ENCODE measurements at places on chromosomes 11 and 22. TPM values are rescaled to one million over a fixed set of nuclear protein-coding genes. Genes with fewer than 3 reads are reported as not detected.

Gene SCGB2A2
- not detected for total RNA-seq

Gene CARD10
- total RNA-seq: 11.0 TPM

Gene PRR5L
- total RNA-seq: 27.5 TPM

DNA sequence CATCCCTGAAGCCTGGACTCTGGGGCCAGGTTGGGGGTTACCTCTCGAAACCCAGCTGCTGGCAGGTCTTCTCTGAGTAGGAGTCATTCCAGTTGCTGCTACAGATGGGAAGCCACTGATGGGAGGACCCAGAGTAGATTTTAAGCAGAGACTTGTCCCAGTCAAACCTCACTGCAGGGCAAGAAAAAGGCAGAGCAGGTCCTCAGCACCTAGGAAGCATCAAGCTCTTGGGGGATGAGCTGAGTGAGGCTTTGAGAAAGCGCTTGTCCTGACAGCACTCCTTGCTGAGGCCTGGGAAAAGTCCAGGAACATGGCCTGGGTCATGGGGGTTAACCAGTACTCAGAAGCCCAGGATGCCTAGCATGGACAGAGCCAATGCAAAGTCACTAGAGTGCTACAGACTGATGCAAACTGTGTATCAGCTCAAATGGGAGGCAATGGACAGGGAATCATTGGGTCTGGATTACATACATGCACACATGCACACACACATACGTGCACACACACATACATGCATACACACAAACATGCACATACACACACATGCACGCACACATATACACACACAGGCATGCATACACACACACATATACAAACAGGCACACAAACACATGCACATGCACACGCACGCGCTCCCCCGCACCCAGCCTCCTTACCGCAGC lies 15.3 kb downstream of the TMPRSS13 start:
- H3K4me3 ChIP-seq: no peak overlapping the region
- no peak for DNase-seq
- H3K36me3 ChIP-seq: no peaks in the 10 kb centered on the region
- no peak overlapping the region for H3K27ac ChIP-seq
- H3K4me1 ChIP-seq: no peaks in the 10 kb centered on the region
- no peaks in the 10 kb centered on the region for H3K27me3 ChIP-seq

DNA sequence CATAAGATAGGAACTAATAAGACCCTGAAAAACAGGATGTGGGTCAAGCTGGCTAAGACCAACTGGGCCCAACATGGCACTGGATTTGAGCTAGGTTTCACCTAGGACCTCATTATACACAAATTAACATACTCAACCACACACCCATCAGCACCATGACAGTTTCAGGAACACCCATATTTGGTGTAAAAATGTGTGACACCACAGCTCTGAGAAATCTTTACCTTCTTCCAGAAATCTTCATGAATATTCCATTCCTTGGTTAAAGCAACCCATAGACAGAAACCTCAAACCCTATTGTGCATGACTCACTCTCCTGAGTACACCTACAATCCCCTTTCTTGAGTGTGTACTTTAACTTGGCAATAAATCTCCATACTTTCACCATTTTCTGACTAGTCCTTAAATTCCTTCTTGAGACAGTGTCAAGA lies 378.8 kb downstream of the DYNC2H1 start:
- H3K36me3 ChIP-seq: no peaks in the 10 kb centered on the region
- DNase-seq: no peak

GRCh38 chr11:108351468-108351867 lies 115.9 kb downstream of the C11orf65 start:
- no peak overlapping the region for H3K4me3 ChIP-seq
- no peak for DNase-seq
- H3K27ac ChIP-seq: no peak overlapping the region
- peaks cover 61% of the 10 kb centered on the region for H3K36me3 ChIP-seq

DNA sequence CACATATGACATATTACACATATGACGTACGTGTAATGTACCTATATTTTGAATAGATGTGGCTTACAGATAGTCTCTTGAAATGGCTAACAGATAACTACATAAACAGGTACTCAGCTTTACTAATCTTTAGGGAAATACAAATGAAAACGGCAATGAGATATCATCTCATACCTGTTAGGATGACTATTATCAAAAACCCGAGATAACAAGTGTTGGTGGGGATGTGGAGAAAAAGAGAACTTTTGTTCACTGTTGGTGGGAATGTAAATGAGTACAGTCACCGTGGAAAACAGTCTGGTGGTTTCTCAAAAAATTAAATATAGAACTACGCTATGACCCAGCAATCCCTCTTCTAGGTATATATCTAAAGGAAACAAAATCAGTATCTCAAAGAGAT lies 247.6 kb downstream of the ETS1 start:
- no peaks in the 10 kb centered on the region for H3K27me3 ChIP-seq
- H3K36me3 ChIP-seq: no peaks in the 10 kb centered on the region
- no peak overlapping the region for H3K27ac ChIP-seq
- no peak for DNase-seq
- H3K4me1 ChIP-seq: peaks cover 17% of the 10 kb centered on the region

DNA sequence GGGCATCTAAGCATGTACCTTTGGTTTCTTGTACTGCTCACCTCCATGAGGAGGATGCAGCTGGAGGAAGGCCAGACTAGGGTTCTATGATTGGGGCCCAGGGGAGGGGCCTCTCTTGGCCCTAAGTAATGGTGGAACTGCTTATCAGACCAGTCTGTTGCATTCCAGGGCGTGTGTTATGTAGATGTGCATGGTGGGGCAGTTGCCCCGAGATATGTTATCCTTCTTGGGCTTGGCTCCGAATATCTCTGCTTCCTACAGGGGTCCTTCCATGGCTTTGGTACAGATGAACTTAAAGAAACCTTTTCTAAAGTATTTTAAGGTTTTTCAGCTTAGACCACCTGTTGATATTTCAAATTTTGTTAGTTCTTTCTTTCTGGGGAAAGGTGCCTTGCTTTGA lies 126.0 kb downstream of the SWAP70 start:
- no peak overlapping the region for H3K4me3 ChIP-seq
- no peaks in the 10 kb centered on the region for H3K27me3 ChIP-seq
- H3K36me3 ChIP-seq: peaks cover 48% of the 10 kb centered on the region
- H3K27ac ChIP-seq: no peak overlapping the region
- H3K4me1 ChIP-seq: peaks cover 13% of the 10 kb centered on the region

DNA sequence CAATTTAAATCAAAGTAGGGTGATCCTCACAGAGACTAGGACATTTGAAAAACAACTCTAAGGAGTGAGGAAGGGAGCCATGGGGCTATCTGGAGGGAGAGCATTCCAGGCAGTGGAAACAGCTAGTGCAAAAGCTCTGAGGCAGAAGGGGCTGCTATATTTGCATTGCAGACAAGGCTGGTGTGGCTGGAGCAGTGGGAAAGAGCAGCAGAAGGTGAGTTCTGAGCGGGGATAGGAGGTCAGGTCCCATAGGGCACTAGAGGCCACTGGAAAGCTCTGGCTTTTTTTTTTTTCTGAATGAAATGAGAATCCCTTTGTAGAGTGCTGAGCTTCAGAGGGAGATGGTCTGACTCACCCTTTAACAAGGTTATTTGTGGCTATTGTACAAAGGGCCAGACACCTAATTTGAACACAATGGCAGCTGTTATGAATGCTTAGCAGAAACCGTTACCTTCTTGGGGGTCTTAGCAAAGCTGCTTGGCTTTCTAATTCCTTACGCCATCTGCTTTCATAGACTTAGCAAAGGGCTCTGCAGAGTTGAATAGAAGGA lies 291.6 kb downstream of the BUD13 start:
- H3K4me1 ChIP-seq: no peaks in the 10 kb centered on the region
- DNase-seq: no peak
- H3K27ac ChIP-seq: no peak overlapping the region
- H3K4me3 ChIP-seq: no peak overlapping the region
- no peaks in the 10 kb centered on the region for H3K27me3 ChIP-seq
- no peaks in the 10 kb centered on the region for H3K36me3 ChIP-seq

Measured in vagina (tissue), 2 donors.